ENCODE measurements at places on chromosomes 2 and 18.

GRCh38 chr2:46162329-46163097 is 134.7 kb upstream of the EPAS1 start:
- no peaks in the 10 kb centered on the region for H3K27me3 ChIP-seq
- no peaks in the 10 kb centered on the region for H3K36me3 ChIP-seq
- H3K4me3 ChIP-seq: no peak overlapping the region
- H3K4me1 ChIP-seq: peaks cover 54% of the 10 kb centered on the region
- peak overlapping the region; percentile 72 for H3K27ac ChIP-seq

- no peak for DNase-seq
- no peak overlapping the region for H3K4me3 ChIP-seq
- no peak overlapping the region for H3K27ac ChIP-seq
These were observed 115.3 kb upstream of the SCN7A start for GRCh38 chr2:166609183-166609959.

GRCh38 chr18:11980163-11980493 is 1.2 kb upstream of the IMPA2 start:
- H3K27me3 ChIP-seq: no peaks in the 10 kb centered on the region
- H3K36me3 ChIP-seq: no peaks in the 10 kb centered on the region
- no peak for DNase-seq
- H3K27ac ChIP-seq: peak overlapping the region; percentile 89

DNA sequence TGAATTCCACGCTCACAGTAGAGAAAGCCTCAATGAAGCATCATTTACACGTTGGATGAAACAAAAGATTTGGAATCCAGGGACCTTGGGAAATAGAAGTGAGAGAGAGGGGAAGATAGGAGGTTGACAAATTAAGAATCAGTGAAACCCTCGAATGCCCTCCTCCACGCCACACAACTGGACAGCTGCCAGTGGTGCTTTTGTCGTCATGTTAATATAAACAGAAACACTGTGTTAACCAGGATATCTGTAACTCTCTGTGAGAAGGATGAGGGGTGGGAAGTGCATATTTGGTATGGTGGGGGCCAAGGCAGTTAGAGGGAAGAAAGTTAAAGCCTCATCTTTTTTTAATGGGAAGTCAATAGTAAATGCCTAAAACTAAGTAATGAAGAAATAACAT is 108.7 kb downstream of the GFPT1 start:
- H3K4me3 ChIP-seq: no peak overlapping the region
- no peaks in the 10 kb centered on the region for H3K4me1 ChIP-seq
- no peak for DNase-seq
- H3K27me3 ChIP-seq: no peaks in the 10 kb centered on the region
- no peak overlapping the region for H3K27ac ChIP-seq

DNA sequence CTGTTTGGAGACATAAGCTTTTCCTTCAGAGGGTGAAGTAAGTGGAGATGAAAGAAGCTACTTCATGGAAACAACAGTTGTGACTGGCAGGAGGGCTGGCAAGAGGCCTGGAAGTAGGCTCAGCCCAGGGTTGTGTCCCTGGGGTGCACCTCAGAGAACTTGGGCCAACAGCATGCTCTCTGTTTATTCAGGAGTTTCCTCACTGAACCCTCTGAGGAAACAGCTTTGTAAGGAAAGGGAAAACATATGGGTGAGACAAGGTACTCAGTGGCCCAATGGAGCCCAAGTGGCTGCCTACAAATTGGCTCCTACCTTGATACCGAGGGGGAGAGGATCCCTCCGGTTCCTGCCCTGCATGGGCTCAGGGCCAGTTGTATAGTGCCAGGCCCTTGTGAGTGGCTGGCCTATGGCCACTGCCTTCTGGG is 115.5 kb upstream of the ITGA6 start:
- H3K36me3 ChIP-seq: no peaks in the 10 kb centered on the region
- H3K4me3 ChIP-seq: no peak overlapping the region
- no peak overlapping the region for H3K27ac ChIP-seq
- H3K4me1 ChIP-seq: no peaks in the 10 kb centered on the region

DNA sequence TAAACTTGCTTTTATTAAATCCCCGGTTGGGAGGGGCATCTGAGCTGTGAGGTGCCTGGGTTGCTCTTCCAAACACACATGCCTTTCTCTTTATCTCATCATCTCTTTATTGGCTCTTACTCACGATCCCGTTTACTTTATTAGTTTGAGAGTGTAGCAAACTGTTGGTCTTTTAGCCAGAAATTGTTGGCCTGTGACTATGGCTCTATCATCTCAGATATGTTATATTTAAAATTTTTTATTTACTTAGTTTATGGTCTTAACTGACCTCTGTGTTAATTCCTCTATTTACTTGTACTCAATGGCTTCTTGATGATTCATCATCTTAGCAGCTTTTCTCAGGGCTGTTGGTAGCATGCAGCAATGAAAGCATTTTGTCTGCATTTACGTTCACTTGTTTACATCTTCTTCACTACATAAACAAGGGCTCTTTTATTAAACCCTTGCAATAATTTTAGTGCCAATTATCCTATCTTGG is 408.4 kb downstream of the HRH4 start:
- DNase-seq: no peak
- no peaks in the 10 kb centered on the region for H3K27me3 ChIP-seq
- H3K27ac ChIP-seq: no peak overlapping the region
- H3K36me3 ChIP-seq: no peaks in the 10 kb centered on the region
- no peaks in the 10 kb centered on the region for H3K4me1 ChIP-seq
- H3K4me3 ChIP-seq: no peak overlapping the region

GRCh38 chr2:100068395-100068794 is 74.0 kb downstream of the AFF3 start:
- no peak overlapping the region for H3K27ac ChIP-seq
- H3K27me3 ChIP-seq: no peaks in the 10 kb centered on the region
- no peaks in the 10 kb centered on the region for H3K4me1 ChIP-seq
- no peaks in the 10 kb centered on the region for H3K36me3 ChIP-seq

DNA sequence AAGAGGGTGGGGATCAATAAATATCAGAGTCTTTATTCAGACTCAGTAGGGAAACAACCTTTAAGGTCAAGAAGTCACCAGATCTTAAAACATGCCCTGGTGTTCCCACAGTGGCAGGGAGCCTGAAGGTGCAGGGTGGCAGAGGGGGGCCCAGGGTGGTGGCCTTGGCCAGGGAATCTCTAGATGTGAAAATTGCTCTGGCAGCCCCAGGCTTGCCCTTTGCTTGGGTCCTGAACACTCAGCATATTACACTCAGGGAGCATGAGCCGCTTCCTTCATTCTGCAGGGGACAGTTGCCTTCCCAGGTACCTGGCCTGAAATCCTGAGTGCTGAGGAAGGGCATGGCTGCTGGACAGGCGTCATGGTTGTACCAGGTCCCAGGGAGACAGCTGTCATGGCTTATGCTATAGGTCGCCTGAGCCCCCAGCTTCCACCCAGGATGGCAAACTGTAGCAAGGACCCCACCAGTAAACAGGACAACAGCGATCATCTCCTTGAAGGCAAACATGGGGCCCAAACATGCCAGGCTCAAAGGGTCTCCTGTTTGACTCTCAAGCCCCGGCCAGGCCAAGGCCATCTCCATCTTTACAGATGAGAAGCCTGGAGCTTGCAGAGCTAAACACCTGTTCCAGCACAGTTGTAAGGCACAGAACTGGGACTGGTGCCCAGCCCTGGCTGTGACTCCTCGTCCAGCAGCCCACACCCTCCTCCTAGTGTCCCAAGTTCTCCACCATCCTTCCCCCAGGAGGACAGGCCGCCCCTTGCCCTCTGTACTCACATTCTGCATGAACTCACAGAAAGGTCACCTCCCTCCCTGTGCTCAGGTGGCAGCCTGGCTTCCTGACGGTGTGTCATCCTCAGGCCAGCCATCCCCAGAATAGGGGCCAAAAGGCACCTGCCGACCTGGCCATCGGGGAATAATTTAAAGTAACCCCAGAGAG is 14.6 kb downstream of the ABCG8 start:
- H3K4me1 ChIP-seq: no peaks in the 10 kb centered on the region
- no peaks in the 10 kb centered on the region for H3K27me3 ChIP-seq
- no peak overlapping the region for H3K4me3 ChIP-seq

DNA sequence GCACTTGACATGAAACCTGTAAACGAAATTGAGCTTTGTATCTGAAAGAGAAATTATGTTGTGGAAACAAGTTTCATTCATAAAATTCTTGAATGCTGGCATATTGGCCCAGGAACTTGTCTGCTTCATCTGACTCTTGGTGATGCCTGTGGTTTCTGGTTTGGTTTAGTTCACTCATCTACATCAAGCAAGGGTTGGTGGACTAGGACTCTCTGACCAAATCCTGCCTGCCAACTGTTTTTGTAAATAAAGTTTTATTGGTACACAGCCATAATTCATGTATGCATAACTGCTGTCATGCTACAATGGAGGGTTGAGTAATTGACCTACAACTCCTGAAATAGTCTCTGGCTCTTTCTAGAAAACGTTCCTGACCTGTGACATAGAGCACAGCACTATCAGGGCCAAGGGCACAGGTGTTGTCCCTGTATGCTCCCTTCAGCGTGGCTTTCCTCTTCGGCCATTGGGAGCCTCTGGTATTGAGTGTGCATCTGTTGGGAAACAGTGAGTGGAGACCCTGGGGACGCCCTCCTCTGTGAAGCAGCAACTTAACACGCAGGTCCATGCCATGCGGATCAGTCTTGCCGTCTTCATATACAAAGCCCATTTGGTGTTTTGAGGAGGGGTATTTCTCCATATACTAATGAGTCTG is 226.3 kb downstream of the SH3RF3 start:
- H3K36me3 ChIP-seq: no peaks in the 10 kb centered on the region
- H3K27ac ChIP-seq: no peak overlapping the region
- H3K27me3 ChIP-seq: no peaks in the 10 kb centered on the region
- no peak for DNase-seq

GRCh38 chr18:53971331-53971730 is 253.1 kb downstream of the MBD2 start:
- H3K4me1 ChIP-seq: no peaks in the 10 kb centered on the region
- no peaks in the 10 kb centered on the region for H3K27me3 ChIP-seq
- no peak overlapping the region for H3K27ac ChIP-seq
- no peaks in the 10 kb centered on the region for H3K36me3 ChIP-seq
- H3K4me3 ChIP-seq: no peak overlapping the region

GRCh38 chr18:75269124-75269680 is 58.6 kb downstream of the TSHZ1 start:
- no peaks in the 10 kb centered on the region for H3K4me1 ChIP-seq
- DNase-seq: no peak
- no peaks in the 10 kb centered on the region for H3K27me3 ChIP-seq
- H3K27ac ChIP-seq: no peak overlapping the region
- H3K4me3 ChIP-seq: no peak overlapping the region

DNA sequence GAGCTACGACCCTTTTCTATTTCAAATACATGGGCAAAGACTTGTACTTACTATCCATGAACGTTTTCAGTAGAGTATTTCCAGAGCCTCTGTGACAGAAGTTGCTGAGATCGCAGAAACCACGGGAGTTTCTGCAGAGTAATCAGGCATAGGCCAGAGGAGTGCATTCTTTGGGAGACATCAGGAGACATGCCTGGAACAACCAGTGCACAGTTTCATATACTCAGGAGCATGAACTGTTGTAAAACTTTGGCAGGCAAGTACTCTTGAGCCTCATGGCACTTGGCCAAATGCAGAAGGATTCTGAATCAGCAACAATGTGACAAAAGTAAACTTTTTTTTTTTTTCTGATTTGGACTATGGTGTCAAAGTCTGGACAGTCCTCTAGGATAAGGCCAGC is 307.1 kb downstream of the GRB14 start:
- H3K36me3 ChIP-seq: no peaks in the 10 kb centered on the region
- H3K4me3 ChIP-seq: no peak overlapping the region
- no peak for DNase-seq
- H3K4me1 ChIP-seq: no peaks in the 10 kb centered on the region

DNA sequence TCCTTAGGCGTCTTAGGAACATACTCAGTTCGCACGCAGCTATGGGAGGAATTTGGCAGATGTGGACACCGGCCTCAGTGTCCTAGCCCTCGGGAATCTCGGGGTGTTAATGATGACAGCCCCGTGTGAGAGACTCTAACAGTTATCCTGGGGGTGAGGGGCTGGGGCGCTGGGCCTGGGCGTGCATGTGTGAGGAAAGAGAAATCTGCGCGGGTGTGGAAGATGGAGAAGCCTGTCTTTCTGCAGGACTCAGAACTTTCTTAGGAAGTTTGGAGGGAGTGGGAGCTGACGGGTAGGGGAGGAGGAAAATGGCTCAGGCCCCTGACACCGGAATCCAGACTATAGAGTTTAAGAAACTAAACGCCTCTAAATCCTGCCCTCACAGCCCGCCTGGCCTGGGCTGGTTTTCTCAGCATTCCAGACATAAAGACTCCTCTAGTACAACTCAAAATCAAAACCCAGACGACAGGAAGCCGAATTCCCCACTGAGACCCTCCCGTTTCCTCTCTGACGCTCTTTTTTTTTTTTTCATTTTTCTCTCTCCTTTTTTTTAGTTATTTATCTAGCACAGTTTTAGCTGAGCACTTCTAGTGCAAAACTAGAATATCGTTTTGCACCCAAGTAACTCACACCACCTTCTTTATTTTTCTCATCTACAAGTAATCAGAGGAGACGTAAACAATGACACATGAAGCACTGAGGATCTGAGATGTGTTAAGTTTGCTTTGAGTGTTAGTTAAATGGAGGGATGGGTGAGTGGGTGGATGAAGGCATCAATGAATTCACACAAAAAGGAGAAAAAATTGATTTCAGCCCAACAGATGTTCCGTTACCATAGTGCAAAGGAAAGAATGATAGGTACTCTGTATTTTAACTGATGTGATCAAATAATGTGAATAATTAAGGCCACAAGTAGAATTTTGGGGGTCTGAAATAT is 1.2 kb upstream of the HAAO start:
- H3K4me1 ChIP-seq: peaks cover 18% of the 10 kb centered on the region
- no peak for DNase-seq
- peak overlapping the region; percentile 96 for H3K27ac ChIP-seq
- H3K27me3 ChIP-seq: no peaks in the 10 kb centered on the region
- H3K36me3 ChIP-seq: no peaks in the 10 kb centered on the region
- peak overlapping the region; percentile 86 for H3K4me3 ChIP-seq

DNA sequence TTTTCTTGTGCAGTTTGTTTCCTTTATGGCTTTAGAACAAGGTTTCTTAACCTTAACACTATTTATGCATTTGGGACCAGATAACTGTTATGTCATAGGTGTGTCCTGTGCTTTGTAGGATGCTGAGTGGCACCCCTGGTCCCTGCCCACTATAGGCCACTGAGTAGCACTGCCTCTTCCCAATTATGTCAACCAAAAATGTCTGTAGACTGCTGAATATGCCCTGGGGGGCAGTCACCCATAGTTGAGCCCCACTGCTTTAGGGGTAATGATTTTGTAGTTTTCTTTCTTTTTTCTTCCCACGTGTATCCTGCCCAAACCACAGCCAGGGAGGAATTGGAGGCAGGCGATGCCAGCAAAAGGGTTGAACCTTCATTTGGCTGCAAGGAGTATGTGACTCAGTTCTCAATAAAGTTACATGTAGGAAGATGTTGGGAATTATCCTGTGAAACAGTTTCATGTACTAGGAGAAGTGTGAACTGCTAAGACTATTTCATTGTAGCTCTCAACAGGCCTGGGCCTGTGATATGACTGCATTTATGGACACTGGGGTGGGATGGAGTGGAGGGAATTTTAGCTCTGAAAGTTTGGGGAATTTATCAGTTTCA is 65.7 kb downstream of the FMNL2 start:
- no peak for DNase-seq
- H3K4me1 ChIP-seq: peaks cover 60% of the 10 kb centered on the region
- H3K27ac ChIP-seq: peak overlapping the region; percentile 61
- no peaks in the 10 kb centered on the region for H3K36me3 ChIP-seq
- H3K27me3 ChIP-seq: no peaks in the 10 kb centered on the region
- no peak overlapping the region for H3K4me3 ChIP-seq
